Activated CD4-positive, alpha-beta T cell treated with anti-CD3 and anti-CD28 coated beads, Interleukin-2, amount 50 U/mL, for 4 hours (primary cell): ENCODE measurements at places on chromosomes 5 and 9.
A peak's percentile ranks its signal among the peaks of the same experiment; 100 is the strongest.

DNA sequence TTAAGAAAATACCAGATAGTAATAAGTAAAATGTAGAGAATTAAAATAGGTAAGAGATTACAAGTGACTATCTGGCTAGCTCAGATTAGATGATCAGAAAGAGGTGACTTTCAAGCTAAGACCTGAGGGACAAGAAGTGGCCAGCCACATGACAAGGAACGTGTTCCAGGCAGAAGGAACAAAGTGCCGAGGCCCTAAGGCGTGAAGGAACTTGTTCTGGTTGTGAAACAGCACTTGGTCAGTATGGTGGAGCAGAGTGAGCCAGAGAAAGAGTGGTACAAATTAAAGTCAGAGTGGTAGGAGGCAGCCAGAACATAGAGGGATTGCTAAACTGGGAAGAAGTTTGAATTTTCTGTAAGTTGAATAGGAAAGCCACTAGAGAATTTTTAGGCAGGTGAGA, 73.6 kb downstream of the ADRB2 start:
- DNase-seq = no peak

- DNase-seq = peak; percentile 41
These were observed 364.5 kb downstream of the MAN2A1 start for GRCh38 chr5:110054240-110054639.

- DNase-seq = no peak
These were observed 18.6 kb downstream of the STKLD1 start for GRCh38 chr9:133394687-133395271.

DNA sequence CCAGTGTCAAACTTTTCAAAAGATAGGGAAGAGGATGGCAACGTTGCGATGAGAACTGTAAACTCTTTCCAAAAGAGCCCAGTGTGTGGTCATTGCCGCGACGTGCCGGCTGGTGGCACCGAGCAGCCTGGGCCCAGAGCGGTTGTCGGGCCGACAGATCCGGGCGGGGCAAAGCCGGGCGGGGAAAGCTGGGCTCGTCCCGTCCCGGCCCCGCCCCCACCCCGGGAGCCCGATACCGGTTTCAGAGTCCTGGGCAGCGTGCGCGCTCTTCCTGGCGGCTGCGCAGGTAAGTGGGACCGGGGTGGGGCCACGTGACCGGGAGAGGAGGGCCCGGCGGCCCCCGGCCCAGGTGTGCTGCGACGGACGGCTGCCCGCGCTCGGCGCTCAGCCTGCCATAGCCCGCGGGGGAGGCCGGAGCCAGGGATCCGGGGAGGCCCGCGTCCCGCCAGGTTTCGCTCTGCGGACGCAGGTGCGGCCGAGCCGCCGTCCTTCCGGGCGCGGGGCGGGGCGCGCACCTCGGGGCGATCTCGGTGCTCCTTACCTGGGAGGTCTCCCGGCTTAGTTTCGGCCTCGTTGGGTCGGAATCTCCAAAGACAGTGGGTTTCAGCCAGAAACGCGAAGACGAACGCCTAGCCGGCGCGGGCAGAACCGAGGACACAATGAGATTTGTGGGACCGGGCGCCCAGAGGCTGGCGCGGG, at the start of gene MARVELD2:
Gene MARVELD2, plus strand, starts transcription at position 232 of the 699 bp plus-strand sequence. CDS start 4,270 bp downstream, outside the sequence.
- peak; percentile 36 for DNase-seq

DNA sequence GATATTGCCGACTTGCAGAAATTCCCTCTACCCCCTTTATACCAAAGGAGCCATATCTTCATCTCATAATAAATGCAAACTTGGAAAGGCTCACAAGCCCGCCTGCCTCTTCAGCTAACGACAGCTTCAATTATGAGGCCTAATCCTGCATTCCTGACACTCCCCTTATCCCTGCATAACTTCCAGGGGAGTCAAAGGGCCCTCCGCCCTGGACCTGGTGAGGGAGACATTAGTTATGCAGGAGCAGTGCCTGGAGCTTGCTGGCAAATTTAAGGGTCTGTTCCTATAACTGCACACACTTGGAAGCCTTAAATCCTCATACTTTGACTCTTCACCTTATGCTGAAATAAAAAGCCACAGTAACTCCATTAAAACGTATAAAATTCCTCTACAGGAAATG, 617.9 kb downstream of the BNC2 start:
- DNase-seq = no peak

GRCh38 chr5:11302663-11303062, 541.6 kb upstream of the DAP start:
- no peak for DNase-seq

DNA sequence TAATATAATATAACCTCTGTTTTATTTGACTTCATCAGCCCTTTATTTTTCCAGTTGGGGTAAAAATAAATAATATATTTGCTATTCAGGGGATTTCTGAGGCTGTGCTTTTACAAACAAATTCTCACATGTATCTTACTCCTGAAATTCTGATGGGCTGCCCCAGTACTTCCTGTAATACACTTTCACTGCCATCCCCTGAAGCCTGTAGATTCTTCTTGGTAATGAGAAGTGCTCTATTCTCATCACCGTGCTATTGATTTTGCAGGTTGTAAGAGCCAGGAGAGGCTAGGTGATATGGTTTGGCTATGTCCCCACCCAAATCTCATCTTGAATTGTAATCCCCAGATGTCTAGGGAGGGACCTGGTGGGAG, 91.9 kb upstream of the CEP78 start:
- no peak for DNase-seq

DNA sequence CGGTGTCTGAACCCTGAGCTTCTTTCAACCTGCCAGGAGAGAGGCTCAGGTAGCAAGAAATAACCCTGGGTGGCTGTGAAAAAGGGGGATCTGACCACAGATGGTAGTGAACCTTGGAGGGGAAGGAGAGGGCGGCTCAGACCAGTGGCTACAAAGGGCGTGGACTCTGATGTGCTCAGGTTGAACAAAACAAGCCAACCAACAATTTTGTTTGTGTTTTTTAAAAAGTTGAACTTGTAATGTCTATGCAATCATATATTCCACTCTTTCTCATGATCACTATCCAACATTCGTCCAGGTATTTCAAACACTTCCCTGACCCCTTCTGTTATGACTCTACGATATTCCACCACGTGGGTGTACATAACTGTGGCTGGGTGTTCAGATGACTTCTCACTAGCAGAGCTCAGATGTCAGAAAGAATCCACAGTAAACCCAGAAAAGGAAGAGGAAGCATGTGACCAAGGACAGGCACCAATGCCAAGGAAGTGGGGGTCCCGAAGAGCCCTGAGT, 20.0 kb downstream of the PTPN3 start:
- DNase-seq = no peak

- no peak for DNase-seq
These were observed 165.7 kb downstream of the KCTD16 start for GRCh38 chr5:144336191-144336961.

DNA sequence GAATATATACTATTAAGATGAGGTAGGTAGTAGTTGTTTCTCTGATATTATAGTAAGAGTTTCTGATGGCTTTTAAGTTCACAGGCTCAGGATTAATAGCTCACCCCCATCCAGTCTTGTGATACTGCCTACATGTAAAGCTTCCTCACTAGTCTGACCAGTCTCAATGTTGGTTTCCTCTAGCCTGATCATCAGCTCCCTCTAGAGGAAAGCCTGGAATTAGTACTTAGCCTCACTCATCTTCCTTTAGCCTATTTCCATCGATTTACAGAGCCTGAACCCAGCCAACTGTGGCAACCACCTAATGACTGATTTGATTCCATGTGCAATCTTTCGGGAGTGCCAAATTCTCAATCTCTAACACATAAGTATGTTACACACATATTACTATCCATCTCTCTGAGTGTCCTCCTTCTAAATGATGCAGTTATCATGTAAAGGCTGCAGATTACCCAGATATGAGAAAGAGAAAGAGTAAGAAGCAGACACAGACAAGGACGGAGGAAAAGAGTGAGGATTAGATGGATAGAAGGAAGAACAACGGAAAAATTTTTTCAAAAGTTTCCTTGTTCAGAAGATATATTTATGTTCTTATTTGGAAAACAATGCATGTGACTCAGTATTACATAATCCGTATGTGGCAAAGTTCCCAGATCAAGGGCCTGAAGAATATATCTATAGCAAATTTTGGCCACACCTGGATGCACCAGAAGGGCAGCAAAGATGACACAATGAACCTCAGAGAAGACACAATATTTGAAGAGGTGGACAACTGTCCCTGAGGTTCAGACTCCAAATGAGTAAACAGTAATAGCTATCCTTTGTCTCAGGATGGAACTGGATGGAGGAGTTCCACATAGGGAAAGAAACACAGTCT, 333.7 kb downstream of the ELAVL2 start:
- no peak for DNase-seq

DNA sequence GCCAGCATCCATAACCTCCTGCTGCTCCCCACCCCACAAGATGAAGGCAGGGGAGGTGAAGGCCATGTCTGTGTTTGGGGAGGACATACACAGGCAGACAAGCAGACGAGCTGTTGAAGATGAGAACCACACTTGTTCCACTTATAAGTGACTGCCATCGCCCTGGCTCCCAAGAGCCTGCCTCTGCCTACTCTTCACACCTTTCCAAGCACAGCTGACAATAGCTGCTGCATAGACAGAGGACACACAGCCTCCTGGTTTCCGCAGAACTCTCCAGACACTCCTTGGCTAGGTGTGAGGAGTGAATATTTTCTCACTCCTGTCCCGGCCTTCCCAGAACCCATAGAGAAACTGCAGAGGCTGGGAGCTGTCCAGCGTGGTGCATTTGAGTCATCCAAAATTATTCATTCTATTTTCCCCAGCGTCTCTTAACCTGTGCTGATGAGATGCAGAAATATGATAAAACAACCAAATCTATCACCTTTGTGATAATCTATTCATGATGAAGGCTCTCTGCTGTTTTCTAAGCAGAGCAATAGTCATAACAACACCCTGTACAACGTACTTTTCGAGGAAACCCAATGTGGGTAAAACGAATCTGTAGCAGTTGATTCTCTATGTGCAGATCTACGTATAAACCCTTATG, 24.7 kb downstream of the KLF9 start:
- no peak for DNase-seq

DNA sequence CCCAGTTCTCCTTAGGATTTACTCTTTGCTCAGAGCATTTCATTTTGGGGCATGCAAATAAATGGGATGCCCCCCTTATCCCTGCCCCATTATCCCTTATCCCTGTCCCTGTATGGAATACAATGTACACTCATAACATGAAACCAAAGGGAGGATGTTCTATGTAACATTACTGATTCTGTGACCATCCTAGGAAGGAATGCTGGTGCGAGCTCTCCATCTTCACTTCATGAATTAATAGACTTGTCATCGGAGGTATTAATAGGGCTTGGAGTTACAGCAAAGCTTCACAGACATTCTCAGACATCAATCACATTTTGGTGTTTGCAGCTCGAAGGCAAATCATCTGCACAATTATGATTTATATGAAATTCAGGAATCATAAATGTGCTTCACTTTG, 20.4 kb upstream of the PIK3R1 start:
- no peak for DNase-seq

DNA sequence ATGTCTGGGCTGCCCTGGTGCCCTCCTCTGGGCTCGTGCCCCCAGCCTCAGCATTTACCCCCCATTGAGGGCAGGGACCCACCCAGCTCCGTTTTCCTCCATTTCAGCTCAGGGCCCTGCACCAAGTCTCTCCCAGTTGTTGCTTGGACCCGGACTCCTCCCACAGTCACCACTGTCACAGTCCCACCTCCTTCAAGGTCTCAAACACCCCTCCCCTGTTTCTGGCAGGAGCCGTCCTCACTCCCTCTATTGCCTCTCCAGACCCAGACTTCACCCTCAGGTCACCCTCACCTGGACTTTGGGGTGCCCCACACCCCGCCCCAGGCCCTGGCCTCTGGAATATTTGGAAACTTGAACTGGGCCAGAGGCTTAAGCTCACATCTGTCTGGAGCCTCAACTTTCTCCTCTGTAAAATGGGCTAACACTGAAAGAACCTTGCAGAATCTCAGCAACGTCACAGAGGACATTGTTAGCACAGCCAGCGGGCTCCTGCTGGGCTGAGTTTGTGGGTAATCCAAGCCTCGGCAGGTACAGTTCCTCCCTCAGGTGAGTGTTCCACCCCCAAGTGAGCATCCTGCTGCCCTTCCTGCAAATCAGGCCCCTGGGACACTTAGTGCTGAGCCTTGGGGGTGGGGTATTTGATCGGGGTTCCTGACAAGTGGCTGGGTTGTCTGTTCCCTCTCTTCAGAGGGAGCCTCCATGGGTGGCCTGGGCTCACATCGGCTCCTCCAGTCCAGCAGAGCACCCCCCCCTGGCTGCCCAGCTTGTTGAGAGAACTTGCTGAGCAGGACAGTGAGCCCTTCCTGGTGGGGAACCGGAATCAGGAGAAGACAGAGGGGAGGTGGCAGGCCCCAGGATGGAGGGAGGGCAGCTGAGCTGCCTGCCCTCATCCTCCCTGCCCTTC, 130.1 kb downstream of the C9orf50 start:
- no peak for DNase-seq

GRCh38 chr9:130629443-130630070, 34.8 kb upstream of the PRDM12 start:
- DNase-seq = no peak

- no peak for DNase-seq
These were observed 201.5 kb downstream of the FRMD3 start for GRCh38 chr9:83336706-83337105.

- no peak for DNase-seq
These were observed 5.0 kb downstream of the PDE6A start for GRCh38 chr5:149939546-149939945.

GRCh38 chr5:144276034-144276822, 105.6 kb downstream of the KCTD16 start:
- DNase-seq = no peak

- no peak for DNase-seq
These were observed 68.1 kb upstream of the ERCC6L2 start for GRCh38 chr9:95807326-95807947.

- no peak for DNase-seq
These were observed 386.0 kb downstream of the SPOCK1 start for GRCh38 chr5:137113161-137113560.

- DNase-seq = no peak
These were observed 248.7 kb downstream of the LURAP1L start for GRCh38 chr9:13023498-13023897.

GRCh38 chr5:96776621-96777020, 31.1 kb downstream of the ERAP1 start:
- no peak for DNase-seq

DNA sequence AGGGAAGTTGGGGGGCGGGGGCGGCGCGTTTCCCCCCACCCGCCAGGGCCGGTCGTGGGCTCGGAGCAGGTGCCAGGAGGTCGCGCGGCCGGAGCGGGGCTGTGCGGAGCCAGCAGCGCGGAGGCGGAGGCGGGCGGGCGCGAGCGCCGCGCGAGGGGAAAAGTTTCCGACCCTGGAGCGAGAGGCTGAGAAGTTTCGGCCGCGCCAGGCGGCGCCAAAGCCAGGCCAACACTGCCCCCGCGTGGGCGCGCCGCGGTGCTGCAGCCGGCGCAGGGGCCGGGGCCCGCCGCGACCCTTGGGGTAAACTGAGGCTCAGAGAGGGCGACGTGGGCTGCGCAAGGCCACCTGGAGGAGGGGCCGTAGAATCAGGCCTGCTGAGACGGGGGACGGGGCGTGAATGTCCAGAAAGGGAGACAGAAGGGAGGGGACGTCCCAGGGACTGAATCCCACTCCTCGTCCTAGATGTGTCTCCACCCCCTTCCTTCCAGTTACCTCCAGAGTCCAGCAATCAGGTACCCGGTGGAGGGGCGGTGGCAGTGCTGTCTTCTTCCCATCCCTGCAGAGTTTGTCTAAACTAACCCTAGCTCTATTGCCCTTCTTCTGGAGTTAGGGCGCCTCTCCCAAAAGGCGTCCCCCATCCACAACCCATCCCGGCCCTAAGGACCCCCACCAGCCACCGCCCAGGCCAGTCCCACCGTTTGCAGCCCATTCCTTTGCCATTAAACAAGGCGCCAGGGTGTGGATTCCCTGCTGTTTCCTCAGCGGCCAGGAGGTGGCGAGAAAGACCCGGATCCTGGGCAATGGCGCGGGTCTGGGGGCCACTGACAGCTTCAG, 10.2 kb downstream of the C9orf50 start:
- DNase-seq = peak; percentile 64

GRCh38 chr9:98142182-98142907, 23.3 kb upstream of the TRIM14 start:
- DNase-seq = no peak
